ENCODE measurements at places on chromosomes 7 and 10. TPM values are rescaled to one million over a fixed set of nuclear protein-coding genes. Genes with fewer than 3 reads are reported as not detected.

The ADCYAP1R1 gene
- polyA plus RNA-seq: 8.6 TPM

The MMP21 gene
- not detected for polyA plus RNA-seq

The HIPK2 gene
- polyA plus RNA-seq: 8.5 TPM

The IGFBP1 gene
- not detected for polyA plus RNA-seq

The CCL24 gene
- not detected for polyA plus RNA-seq

The TMEM130 gene
- 12.3 TPM for polyA plus RNA-seq

The ZCCHC24 gene
- not detected for polyA plus RNA-seq

The ZNF775 gene
- polyA plus RNA-seq: 16.8 TPM

The DNAJC12 gene
- 22.3 TPM for polyA plus RNA-seq

The EVX1 gene
- not detected for polyA plus RNA-seq
